CD8-positive, alpha-beta memory T cell (primary cell): ENCODE measurements at places on chromosomes 4 and X.

DNA sequence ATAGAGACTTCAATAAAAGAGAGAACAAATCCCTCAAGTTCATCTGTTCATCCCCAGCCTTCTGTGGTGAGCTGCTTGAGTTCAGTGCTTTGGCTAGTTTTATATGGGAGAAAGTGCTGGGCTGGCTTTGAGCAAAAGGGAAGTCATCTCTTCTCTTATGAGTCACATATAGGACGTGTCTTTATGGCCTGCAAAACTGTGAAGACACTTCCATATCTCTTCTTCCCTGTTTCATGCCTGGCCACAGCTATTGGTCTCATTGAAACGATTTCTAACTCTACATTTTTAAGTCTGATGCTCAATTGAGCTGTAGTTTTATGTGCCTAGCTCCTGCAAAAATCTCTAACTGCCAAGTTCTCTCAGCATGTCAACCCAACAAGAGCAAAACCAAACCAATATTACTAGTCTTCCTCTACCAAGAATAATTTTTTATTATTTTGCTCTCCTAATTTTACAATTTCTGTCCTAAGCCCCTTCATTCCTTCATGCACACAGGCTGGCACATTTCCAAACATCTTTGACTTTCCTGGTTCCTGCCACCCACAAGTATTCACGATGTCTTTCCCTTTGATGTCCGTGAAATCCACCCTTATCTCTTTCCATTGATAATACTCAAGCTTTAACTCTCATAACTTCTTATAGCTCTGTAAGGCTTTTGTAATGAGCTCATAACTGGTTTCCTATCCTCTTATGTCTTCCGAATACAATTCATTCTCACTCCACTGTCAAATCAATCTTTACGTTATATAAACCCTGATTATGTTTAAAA, 165.3 kb downstream of the BTC start:
- no peak for DNase-seq

- no peak for DNase-seq
Observed at GRCh38 chr4:126071346-126072333, 756.9 kb downstream of the FAT4 start.

- DNase-seq = no peak
Observed at GRCh38 chr4:71550220-71551165, 211.7 kb downstream of the SLC4A4 start.

DNA sequence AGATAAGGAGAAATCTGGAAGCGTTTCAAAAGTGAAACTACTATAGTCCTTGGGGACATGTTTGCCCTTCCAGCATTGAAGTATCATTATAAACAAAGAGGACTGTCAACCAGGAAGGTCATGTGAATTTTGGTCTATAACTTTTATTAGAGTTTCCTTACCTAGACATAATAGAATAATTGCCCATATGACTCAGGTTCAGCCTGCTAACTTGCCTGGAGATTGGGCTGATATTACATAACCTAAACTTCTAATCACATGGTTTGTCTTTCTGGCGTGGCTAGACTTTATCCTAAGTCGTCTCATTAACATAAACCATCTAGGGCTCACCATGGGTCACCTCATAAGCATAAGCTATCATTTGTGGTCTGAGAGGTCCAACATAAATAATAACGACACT, 775.9 kb downstream of the CENPC start:
- no peak for DNase-seq

GRCh38 chrX:9357518-9358114, 107.2 kb upstream of the TBL1X start:
- no peak for DNase-seq

DNA sequence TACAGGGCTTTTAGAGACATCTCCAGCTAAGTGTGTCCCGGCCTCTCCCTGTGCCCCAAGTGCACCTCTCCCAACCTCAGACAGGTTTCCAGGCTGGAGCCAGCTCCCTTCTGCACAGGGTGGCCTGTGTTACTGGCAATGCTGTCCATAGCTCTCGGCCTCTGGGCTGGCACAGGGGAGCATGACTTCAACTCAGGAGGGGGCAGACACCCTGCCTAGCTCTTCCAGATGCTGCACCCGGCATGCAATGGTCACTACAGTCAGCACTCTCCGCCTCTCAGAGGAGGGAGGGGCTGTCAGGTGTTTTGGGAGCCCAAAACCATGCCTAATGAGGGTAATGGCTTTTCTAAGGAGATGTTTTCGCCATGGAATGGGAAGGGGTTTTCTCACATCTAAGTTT, 2.4 kb upstream of the IRAK1 start:
- no peak for DNase-seq

GRCh38 chr4:79174490-79175252, 151.2 kb downstream of the NAA11 start:
- no peak for DNase-seq

GRCh38 chrX:25009407-25009806, 6.4 kb downstream of the ARX start:
- DNase-seq = no peak

- no peak for DNase-seq
Observed at GRCh38 chr4:165137205-165137604, 24.5 kb upstream of the TMEM192 start.
